ENCODE measurements at places on chromosomes 5 and 9.

DNA sequence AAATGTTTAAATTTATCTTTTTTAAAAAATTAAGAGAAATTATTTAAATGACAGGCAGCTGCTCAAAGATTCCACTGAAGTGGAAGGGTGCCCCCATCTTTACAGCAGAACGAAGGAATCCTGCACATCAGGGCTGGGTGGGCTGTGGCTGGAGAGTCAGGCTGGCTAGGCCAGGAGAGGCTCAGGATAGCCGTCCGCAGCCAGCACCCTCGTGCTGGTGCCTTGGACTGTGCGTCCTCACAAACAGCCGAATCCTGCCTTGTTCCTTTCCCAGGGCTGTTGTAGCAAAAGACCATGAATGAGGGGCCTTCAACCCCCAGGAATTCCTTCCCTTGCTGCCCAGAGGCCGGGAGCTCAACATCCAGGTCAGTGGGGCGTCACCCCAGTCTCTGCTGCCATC is 64.6 kb upstream of the FCN1 start:
- DNase-seq = no peak

- DNase-seq = no peak
Observed at GRCh38 chr9:137407590-137408300, 15.2 kb downstream of the EXD3 start.

DNA sequence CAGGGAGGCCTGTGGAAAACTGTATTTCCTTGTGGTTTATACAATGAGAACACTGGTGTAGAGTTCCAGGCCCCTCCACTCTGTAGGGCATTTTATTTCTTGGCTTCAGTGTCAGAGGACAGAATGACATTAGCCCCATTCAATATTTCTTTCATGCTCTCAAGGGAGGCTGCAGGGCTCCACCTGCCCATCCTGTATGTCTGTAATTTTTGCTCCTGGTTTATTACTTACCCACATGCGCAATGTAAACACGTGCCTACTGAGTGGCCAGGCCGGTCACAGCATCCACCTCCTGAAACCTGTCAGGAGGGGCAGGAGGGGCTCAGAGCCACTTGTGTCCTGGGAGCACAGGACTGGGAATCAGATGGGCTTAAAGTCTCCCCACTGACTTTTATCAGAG is 82.4 kb downstream of the GADD45G start:
- DNase-seq = no peak

DNA sequence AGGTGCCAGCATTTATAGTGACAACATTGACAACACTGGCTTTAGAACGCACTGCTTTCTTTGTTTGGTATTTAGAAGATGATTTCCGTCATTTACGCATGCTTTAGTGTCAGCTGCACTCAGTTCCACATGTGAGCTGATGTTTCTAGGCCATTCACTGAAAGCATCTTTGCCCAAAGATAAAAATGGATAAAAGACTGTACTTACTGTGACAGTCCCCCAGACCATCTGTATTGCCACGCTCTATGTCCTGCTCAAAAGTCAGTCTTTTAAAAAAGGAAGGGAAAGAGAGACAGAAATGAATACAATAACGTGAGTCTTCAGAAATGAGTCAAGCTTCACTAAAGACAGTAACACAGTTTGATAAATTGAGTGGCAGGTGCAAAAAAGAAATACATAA is 99.3 kb downstream of the SEMA6A start:
- DNase-seq = no peak

- no peak for DNase-seq
Observed at GRCh38 chr5:132024117-132024435, 12.6 kb upstream of the ACSL6 start.

- DNase-seq = no peak
Observed at GRCh38 chr9:91643481-91644077, 219.9 kb upstream of the NFIL3 start.

DNA sequence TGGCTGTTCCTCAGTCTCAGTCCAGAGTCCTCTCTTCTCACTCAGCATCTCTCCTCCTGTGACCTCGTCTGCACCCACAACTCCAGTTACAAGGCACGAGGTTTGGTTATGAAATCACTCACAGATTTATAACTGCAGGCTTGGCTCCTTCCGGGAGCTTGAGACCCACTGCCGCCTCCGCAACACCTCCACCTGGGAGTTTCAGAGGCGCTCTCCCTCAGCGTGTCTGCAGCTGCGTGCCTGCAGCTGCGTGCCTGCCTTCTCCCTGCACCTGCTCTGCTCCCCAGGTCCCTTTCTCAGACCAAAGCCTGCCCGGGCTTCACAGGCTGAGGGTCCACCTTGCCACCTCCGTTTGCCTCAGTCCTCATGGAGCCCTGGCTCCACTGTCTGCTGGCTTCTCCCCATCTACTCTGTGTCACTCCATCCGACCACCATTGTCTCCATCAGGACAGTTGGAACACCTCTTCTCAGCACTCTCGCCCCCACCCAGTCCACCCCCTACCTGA is 51.5 kb downstream of the HRH2 start:
- no peak for DNase-seq

DNA sequence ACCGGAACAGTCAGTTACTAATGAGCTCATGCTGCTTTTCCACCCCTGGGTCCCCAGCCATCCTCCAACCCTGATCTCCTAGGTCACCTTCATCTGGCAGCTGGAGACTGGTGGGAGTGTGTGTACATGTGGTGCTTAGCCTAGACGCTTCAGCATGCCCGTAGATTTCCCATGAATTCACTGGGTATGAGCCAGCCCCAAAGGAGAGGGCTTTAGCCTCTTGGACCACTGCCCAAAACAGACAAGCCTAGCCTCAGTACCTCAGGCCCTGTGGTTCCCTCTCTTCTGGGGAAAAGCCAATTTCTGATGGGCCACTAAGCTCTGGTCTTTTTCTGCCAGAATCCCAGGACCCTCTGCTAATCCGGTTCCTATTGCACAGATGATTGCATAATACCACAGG is 48.0 kb upstream of the ASTN2 start:
- no peak for DNase-seq

GRCh38 chr5:122870219-122870856 is 24.9 kb downstream of the SNX24 start:
- DNase-seq = no peak
